ENCODE measurements at places on chromosomes 5 and 9.

GRCh38 chr5:160310140-160310539 lies 2.2 kb downstream of the CCNJL start:
- DNase-seq, result no peak

DNA sequence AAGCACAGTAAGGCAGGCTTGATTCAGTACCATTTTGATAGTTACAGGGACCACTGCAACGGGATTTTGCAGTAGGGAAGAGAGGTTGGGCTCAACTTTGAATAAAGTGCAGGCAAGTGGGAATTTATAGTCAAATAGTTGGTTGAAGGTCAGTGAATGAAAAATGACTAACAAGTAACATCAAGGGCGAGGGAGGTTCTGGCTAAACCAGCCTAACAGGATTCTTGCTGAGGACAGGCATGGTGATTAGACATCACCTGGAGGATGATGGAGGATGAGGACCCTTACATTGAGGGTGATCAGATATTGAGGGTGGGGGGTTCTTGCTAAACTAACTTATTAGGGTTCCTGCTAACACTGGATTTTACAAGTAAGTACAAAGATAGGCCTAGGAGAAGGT lies 66.1 kb upstream of the SMC5 start:
- DNase-seq, result no peak

GRCh38 chr5:138974227-138975063 lies 99.3 kb upstream of the LRRTM2 start:
- no peak for DNase-seq

DNA sequence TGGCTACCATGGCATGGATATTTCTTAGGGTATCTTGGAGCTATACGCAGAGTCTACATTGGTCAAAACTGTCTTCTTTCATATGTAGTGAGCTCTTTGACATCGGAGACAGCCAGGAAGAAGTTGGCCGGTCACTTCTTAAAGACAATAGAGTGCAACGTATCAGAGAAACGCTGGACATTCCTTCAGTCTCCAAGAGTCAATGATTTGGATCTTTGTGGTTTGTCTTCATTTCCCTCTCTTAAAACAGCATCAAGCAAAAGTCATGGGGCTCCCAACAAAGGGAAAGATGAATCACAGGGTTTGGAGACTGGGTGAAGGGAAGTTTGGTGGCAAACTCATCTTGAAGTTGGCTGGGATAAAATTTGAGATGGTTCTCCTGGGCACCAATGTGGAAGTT lies 320.1 kb downstream of the AGTPBP1 start:
- DNase-seq, result no peak

DNA sequence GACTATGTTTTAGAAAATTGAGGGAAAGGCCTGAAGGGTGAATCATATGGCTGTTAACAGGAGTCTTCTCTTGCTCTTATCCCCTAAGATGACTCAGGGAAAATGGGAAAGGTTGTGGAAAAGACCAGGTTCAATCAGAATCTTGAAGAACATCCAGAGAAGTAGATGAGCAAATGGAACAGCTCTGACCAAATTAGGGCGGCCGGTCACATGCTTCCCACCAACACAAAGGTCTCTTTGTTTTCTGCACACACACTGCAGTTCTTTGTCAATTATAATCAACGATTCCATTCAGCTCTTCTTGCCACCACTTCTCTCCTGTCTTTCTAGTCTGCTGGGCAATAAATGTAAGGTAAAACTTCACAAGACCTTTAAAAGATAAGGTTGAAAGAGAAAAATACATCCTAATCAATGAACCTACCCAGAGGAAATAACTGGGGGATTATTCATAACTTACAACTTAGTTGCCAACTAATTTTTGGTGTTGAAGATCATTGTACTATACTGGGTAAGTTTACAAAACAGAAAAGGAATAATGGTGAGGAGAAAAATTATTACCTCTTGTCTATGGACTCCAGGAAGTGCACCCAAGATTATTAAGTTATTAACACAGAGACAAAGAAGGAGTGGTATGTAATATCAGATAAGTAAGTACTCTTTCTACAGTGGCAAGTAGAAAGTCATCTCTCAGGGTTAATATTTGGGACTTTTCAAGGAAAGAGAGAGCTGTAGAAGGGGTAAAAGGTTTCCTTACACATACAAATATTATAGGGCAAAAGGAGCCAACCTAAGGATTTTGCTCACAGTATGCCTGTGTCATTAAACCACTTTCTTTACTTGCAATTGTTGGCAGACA lies 441.9 kb upstream of the PIK3R1 start:
- DNase-seq, result peak; percentile 27

- no peak for DNase-seq
These were observed 223.0 kb upstream of the GRIA1 start for GRCh38 chr5:153267506-153267905.

GRCh38 chr5:51388488-51389287 lies 5.4 kb downstream of the ISL1 start:
- peak; percentile 44 for DNase-seq

DNA sequence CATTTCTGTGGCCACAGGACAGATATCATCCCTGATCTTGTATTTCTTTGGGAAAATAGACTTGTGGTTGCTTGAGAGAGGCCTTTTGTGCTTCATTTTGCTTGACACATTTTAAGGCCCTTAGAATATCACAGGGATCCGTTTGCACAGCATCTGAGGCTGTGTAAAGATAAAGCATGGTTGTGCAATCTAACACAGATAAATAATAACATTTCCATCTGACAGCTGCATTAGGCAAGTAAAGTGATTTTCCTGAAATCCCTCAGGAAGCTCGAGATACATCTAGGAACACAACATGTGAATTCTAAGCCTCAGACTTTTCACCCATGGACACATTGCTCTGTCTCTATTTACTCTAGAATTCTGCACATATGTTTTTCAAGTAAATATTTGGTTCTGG lies 212.8 kb upstream of the ADAMTSL1 start:
- DNase-seq, result no peak

DNA sequence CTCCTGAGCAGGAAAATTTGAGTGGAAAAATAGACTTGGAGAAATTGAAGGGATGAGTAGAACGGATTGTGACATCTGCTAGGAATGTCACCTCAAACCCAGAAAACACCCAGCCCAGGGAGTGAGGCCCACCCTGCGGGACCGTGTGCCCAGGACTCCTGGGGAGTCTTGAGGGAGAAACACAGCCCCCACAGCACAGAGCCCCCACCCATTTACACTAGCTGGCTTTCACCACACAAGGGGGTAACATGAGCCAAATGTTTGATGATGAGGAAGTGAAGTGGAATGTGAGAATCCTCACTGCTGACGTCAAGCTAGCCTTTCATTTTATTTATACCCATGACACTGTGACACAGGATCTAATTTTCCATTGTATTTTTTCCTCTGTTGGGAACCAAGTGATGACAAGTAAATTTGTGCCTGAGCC lies 42.8 kb upstream of the PDE8B start:
- no peak for DNase-seq

- no peak for DNase-seq
These were observed 122.8 kb downstream of the ATPSCKMT start for GRCh38 chr5:10126900-10127299.

DNA sequence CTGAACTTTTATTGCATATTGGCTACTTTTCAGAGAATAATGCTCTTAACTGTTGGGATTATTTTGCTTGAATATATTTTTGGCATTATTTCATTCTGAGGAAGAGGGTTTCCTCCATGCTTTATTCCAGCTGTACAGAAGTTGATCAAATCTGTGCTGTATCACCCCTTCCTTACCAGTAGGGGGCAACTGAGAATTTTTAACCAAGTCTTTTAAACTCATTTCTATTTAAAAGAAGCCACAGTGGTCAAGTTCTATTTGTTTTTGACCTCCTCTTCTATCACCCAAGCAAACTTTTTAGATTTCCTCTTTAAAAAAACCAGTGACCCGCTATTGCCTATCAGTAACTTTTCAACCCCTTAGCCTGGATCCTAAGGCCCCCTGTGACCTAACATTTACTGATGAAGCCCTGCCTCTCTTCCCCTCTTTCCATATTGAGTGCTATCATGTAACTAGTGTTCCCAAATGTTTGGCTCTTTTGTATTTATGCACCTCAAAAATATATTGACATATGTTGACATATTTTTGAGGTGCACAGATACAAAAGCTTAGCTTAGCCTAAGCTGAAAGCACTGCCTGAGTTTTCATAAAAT lies 80.6 kb downstream of the FBXO4 start:
- peak; percentile 28 for DNase-seq

DNA sequence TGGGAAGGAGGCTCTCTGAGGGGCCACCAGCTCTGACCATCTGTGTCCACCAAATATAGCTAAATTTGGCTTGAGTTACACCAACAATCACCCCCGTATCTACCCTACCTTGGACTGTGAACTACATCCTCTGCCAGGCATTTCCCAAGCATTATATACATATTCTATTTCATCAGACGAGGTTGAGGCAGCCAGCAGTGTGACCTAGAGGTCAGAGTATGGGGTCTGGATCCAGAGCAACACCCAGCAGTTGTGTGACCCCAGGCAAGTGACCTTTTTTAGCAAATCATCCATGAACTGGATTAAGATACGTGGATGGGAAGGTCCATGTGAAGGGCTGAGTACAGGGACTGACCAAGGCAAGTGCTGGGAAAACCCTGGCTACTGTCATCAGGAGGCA lies 180.6 kb downstream of the HSPA4 start:
- no peak for DNase-seq

DNA sequence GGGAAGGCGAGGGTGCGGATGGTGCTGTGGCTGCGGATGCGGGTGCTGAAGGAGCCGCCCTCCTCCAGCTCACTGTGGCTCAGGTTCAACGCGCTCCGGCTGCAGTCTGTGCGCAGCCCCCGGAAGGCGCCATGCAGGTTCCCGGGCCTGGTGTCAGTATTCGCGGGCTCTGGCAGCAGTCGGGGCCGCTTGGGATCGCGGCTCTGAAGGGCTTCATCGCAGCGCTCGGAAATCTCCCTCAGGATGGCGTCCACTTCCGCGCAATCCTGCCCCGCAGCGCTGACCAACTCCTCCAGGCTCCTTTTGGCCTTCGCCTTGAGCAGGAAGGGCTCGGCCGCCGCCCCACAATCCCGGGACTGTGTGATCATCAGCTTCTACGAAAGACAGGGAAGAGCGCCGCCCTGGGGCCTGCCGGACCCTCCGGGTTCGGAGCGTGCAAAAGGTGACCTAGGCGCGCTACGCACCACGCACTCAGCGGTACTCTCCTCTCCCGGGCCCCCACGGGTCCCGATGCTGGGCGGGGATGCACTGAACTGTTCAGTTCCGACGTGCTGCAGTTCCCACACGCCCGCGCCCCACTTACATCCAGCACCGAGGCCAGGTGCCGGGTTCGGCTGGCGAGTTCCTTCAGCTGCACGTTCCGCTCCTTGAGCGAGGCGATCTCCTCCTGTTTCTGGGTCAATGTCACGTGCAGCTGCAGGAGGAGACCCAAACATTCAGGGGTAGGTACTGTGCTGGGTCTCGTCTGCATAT lies 6.5 kb downstream of the MCIDAS start:
- peak; percentile 85 for DNase-seq

- no peak for DNase-seq
These were observed 130.2 kb downstream of the PCSK5 start for GRCh38 chr9:76020652-76021051.

DNA sequence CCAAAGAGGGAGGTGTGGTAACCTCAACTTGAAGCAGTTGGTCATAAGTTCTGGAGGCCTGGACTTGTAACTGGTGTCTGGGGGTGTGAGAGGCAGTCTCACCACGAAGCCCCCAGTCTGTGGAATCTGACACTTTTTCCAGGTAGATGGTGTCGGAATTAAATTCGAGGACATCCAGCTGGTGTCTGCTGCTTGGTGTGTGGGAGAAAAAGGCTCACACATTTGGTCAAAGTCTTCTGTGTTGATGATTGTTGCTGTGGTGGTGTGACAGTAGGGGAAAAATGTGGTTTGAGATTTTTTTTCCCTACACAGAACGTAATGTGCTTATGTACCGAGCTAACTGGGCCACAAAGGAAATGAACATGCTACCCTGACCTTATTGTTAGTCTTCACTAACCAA lies 251.9 kb downstream of the MAT2B start:
- DNase-seq, result no peak

GRCh38 chr5:113278976-113279375 lies 155.8 kb downstream of the TSSK1B start:
- no peak for DNase-seq

DNA sequence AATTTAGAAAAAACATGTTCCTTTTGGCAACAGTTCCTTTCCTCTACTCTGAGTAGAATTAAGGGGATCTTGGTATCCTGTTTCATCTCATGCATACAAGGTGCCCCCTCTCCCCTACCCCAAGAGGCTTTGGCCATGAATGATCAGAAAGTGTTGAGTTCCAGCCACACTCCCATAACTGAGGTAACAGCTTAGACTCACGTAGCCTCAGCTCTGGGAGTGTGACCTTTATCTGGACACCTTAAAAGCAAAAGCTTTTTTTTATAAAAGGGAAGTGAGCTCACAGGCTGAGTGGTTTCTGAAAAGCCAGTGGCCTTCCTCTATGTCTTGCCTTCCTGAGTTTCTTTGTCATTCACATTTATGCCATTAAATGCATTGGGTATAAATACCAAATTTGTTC lies 900 bp upstream of the HAVCR2 start:
- no peak for DNase-seq

- DNase-seq, result peak; percentile 42
These were observed 55.2 kb upstream of the NEK6 start for GRCh38 chr9:124202447-124202971.

DNA sequence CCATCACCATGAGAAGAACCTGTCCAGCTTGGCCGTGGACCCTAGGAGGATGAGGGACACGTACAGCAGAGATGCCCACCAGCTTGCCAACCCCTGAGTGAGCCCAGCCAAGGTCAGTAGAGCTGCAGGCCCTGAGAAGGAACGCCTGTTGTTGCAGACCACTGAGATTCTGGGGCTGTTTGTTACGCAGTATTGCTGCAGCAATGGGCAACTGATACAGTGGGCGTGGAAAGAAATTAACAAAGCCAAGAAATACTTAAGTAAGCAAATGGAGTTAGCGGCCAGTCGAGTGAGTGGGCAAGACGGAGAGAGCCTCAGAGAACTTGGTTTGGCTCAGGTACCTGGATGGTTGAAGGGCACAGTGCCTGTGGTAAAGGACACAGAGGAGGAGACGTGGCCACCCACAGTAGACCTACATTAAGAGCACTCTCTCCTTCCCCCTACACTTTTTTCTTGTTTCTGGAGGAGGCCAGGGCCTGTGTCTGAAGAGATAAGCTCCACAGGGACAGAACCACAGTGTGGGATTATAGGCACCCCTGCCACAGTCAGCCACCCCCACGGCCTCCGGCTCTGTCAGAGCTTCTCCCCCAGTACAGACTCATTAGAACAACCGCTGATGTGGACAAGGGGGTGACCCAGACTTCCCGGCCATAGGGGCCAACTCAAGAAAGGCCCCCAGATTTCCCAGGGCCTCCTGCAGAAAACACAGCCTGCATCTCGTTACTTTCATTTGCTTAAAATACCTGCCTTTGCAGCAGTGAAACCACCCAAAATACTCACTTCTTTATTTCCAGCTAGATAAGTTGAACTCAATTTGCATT lies 40.1 kb upstream of the GRHPR start:
- DNase-seq, result no peak
